AG08396 (cell line): ENCODE measurements at places on chromosomes 4 and X.

GRCh38 chr4:140061659-140062289, 92.2 kb downstream of the MAML3 start:
- no peak for DNase-seq

DNA sequence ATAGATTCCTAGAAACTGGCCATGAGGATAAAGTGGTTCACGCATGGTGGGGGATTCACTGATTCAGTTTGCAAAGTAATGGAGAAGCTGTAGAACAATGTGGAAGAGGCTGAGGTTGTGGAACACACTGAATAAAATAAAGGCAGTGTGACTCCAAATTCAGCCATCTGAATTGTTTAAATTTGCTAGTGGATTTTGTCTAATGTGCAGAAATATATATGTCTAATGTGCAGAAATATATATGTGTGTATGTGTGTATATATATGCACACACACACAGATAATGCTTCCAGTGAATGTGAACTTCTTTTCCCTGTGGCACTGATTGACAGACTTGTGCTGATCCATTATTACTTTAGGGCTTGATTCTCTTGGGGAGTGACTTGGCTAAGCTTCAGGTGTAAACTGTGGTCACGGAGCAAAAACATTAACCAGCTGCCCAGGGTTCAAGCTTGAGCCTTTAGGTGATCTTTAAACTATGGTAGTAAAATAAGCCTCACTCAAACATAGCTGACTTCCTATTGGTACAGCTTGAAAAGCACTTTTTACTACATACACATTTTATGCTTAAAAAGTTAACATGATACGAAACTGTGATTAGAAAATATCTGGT, 3.5 kb downstream of the STBD1 start:
- no peak for DNase-seq

DNA sequence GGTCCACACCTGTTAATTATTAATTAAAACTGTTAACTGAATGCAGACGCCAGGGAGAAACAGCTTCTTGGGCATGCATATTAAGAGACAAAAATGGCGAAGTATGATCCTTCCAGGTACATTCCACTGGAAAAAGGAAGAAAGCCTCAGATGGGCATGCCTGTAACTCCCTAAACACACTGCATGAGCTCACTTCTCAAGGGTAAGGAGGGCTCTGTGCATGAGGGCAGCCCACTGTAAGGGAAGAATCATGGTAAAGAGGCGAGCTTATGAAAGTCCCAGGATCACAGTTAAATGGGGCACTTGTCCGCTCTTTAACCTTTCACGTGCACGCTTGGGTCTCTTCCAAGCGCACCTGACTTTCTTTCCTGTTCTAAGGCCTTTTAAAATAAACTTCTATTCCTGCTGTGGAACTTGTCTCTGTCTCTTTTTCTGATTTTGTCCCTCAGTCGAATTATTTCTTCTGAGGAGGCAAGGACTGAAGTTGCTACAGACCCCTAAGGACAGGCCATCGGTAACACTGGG, 321.7 kb downstream of the PPP1R2C start:
- no peak for DNase-seq

- no peak for DNase-seq
Measured at GRCh38 chrX:24491741-24492140, 26.7 kb downstream of the PDK3 start.

GRCh38 chrX:47196098-47196497, 2.5 kb downstream of the UBA1 start:
- no peak for DNase-seq

DNA sequence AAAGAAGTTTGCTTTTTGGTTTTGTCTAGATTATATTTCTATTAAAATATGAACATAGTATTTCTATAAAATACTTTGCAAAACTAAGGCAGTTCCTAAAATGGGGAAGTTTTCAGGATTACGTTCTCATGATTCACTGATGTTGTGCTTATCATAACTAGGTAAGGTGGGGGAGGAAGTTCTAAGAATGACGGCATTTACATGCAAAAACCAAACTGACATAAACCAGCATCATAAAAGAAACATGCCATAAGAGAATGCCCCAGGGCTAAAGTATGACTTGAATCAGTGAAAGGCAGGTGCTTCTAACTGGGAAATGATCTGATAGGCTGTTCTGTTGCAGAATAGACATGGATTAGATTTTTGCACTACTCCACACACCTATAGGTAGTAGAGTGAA, 204.7 kb upstream of the JADE1 start:
- DNase-seq: no peak

GRCh38 chr4:158013858-158014257, 159.0 kb downstream of the GASK1B start:
- DNase-seq: no peak

- DNase-seq: no peak
Measured at GRCh38 chr4:16598597-16599206, 299.7 kb downstream of the LDB2 start.

DNA sequence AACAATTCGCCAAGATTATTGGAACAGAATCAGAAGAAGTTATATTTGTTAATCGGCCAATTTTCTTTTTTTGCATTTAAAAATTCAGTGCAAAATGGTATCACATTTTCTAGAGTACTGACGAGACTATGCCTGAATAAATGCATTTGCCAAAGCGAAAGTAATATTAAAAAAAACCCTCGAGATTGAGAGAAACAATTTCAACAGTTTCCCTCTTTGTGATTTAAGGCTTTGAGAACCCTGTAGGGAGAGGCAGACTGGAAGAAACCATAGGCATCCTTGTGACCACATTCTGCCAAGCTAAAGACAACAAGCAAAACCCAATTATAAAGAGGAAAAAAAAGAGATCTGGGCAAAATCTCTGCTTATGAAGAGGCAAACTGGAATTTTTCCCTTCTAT, 218.1 kb upstream of the GK2 start:
- no peak for DNase-seq

DNA sequence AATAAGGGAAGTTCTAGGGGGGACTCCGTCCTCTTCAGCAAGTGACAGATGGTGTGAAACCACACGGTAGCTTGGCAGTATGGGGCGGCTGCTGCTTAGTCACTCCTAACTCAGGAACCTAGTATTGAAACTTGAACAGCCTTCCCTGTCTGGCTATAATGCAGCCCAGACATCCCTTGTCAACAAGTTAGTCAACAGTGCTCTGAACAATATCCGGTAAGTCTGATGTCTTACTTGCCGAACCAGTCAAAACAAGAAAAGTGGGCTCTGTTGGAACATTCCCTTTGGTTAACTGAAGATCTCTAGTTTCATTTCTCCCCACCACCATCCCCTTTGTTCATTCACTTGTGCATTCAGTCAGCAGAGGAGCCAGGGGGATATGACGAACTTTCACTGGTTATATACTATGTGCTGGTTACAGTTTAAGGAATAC, 18.7 kb upstream of the CXCL13 start:
- DNase-seq: no peak

DNA sequence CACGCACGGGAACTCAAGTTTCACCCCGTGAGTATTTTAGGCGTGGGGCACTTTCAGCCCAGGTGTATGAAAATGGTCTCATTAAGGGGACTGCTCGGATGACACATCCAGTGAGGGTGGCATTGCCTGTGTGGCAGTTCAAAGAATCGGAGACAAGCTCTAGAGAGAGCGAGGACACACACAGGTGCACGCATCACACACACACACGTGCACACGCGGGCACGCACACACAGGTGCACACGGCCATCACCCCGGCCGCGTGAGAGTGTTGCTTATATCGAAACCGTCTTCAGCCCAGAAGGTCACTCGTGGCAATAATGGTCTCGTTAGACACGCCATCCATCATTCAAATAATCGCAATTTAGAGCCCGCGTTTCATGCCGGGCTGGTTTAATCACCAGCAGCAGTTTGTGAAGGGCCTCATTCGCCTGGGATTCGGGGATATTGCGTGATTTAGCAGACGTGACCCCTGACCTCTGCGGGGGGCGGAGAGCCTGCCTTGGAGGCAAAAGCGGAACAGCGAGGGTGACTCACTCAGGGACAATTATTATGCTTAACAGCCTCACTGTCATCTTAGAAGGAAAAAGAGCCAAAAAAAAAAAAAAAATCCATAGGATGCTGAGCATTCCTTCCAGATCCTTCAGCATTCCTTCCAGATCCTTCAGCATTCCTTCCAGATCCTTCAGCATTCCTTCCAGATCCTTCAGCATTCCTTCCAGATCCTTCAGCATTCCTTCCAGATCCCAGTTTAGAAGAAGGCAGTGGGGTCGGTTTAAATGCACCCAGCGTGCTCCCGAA, 89.4 kb upstream of the PPP2R3B start:
- no peak for DNase-seq

- no peak for DNase-seq
Measured at GRCh38 chr4:99134586-99134985, 9.5 kb downstream of the ADH4 start.

DNA sequence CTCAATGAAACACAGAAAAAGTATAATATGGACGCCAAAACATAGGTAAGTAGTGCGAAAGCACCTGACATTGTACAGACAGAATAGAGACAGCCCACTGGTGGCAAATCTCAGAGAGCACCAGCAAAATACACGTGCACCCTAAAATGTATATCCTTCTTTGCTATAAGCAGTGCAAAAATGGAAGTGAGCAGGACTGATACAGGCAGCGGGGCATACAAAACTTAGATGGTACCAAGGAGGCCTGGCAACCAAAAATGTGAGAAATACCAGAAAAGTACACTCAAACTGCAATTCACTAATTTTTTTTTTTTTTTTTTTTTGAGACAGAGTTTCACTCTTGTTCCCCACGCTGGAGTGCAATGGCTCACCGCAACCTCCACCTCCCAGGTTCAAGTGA, 63.9 kb downstream of the EIF4E start:
- no peak for DNase-seq

- DNase-seq: no peak
Measured at GRCh38 chr4:155603360-155603891, 63.2 kb upstream of the GUCY1A1 start.
